ENCODE measurements at places on chromosomes 16 and 17.

DNA sequence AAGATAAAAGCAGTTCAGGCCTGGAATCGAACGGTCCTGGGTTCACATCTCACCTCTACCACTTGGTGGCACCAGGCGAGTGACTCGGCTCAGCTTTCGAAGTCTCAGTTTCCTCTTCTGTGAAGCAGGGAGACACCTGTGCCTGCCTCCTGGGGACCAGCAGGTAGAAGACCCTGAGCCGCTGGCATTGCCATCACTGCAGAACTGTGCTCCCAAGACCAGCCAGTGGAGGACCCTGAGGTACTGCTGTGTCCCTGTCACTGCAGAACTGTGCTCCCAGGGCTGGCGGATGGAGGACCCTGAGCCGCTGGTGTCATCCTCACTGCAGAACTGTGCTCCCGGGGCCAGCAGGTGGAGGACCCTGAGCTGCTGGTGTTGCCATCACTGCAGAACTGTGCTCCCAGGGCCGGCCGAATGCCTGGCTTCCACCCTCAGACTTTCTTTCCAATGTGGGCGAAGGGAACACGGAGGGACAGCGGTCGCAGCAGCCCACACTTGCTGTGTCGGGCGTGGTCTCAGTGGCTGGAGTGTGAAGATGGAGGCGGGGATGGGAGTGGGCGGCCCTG is 8.7 kb upstream of the SLC7A5 start:
- DNase-seq, result no peak

GRCh38 chr17:75998327-75998795 is 2.3 kb upstream of the CDK3 start:
- no peak for DNase-seq

DNA sequence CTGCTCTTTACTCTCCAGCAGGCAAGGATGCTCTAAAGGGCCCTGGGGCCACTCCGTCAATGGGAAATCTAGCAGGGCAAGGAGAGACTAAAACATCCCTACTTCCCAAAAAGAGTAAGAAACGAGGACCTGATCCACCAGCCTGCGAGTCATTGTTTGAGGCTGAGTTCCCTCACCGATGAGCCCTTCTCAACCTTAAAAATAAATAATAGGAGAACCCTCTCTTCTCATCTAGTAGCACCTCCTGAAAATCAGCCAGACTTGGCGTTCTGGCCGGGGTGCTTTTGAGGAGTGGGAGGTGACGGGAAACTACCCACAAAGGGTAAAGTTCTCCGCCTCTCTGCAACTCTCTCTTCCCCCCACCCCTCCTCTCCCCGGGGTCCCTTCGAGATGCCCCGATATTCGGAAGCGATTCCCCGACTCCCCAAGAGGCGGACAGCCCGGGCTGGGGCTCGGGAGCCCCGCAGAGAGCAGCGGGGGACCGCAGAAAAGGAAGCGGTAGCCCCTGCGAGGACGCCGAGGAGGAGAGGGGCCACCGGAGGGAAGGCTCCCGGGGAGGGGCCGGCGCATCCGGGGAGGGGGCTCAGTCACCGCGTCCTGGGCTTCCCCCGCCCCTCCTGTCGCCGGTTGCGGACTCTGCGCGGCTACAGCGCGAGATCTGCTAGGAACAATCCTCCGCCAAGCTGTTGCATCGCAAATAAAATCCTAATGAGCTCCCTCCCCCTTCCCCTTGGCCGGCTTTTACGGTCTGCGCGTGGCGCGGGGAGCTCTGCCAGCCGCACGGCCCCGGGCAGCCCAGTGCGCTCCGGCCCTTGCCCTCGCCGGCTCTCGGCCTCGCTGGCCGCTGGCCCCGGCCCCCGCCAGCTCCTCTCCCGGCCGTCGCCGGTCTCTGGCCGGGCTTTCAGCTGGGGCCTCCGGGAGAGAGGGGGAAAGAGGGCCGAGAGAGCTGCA is 1.3 kb downstream of the HOXB9 start:
- DNase-seq, result no peak

DNA sequence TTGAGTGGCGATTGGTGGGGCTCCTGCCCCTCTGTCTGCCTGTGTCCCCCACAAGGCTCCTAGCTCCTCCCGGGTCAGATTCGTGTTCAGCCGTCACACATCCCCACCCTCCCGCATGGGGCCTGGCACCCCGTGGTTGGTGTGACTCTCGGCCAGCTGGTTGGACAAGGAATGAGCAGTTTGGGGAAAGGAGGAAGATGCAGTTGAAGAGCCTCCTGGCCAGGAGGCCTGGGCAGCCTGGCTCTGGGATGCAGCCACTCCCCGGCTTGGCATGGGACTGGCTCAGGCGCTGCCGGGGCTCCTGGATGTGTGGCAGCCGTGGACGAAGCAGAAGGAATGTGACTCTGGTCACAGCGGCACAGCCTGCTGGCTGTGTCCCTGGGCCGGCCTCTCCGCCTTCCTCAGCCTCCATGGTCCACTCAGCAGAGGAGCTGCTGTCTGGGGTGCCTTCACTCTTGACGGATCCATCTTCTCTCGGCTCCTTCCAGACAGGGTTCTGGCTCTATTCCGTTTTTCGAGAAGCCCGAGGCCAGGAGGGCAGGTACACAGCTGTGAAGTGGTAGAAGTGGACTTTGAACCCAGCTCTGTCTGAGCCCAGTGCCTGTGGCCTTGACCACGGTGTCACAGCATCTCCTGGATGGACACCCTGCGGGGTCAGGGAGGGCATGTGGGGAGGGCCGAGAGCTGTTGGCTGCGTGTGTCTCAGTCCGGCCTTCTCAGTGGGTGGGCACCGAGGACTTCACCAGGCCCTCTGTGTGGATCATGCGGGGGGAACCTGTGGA is 2.1 kb downstream of the TRAF7 start:
- no peak for DNase-seq

- DNase-seq, result no peak
Observed at GRCh38 chr16:65704866-65705265, 583.0 kb upstream of the CDH11 start.

DNA sequence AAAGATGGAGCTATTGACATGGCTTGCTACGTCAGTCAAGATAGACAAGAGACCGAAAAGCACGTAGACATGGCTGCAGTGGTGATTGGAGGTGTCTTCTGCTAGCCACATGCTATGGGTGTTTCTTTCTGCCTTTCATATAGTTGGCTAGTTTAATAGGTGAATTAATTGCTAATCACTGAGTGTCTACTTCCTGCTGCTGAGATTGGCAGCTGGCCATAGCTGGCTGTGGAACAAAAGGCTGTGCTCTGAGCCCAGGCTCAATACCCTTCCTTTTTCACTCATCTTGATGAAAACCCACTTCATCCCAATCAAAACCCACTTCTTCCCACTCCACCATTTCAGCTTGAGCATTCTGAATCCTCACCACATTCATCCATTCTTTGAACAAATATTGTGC is 221.4 kb upstream of the MAF start:
- no peak for DNase-seq

- no peak for DNase-seq
Observed at GRCh38 chr16:79823639-79824038, 223.1 kb upstream of the MAF start.

- DNase-seq, result peak; percentile 69
Observed at GRCh38 chr17:7308625-7309433, 1.4 kb downstream of the EIF5A start.

DNA sequence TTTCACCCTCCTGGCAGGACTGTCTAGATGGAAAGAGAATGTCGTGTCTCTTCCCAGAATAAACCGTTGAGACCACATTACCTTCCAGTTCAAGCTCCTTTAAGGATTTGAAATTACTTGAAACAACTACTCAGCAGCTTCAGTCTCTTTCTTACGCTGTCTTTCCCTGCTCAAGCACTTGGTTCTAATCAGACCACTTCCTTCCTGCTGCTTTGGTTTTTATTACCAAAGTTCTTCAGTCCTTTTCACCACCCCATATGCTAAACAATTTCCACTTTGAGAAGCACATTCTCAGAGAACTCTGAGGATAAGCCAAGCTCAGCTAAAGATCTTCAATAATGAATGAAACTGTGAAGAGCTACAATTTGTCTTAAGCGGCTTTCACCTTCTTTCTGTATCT is 105.4 kb downstream of the STX8 start:
- no peak for DNase-seq

DNA sequence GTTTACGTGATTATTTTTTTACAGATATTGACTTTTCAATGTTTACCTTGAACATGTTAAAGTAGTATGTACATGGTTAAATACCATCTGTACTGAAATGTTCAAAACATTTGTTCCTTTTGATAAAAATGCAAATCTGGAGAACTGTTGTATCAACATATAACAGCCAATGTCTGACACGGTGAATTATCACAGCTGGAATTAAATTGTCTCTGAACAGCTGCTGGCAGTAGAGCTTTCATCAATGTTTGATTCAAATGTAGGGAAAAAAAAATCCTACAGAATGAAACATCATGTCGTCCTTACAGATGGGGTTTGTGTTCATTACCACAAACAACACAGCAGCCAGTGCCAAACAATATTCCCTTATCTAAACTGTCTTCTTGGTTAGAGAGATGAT is 79.9 kb downstream of the TOX3 start:
- no peak for DNase-seq

GRCh38 chr16:87093804-87094555 is 223.2 kb downstream of the C16orf95 start:
- DNase-seq, result no peak

DNA sequence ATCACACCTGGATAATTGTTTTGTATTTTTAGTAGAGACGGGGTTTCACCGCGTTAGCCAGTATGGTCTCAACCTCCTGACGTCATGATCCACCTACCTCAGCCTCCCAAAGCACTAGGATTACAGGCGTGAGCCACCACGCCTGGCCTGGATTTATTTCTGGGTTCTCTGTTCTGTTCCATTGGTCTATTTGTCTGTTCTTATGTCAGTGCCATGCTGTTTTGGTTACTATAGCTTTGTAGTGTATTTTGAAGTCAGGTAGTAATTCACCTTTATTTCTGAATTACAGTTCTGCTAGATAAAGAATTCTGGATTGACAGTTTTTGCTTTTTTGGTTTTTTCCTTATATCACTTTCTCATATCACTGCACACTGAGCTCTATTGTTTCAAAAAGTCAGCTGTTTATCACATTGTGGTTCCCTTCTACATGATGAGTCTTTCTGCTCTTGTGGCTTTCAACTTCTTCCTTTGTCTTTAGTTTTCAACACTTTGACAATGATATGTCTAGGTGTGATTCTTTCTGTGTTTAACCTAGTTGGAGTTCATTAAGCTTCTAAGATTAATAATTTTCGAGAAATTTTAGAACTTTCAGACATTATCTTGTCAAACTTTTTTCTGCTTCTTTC is 98.2 kb downstream of the CA4 start:
- DNase-seq, result no peak

GRCh38 chr17:37827905-37828650 is 83.2 kb upstream of the HNF1B start:
- no peak for DNase-seq

DNA sequence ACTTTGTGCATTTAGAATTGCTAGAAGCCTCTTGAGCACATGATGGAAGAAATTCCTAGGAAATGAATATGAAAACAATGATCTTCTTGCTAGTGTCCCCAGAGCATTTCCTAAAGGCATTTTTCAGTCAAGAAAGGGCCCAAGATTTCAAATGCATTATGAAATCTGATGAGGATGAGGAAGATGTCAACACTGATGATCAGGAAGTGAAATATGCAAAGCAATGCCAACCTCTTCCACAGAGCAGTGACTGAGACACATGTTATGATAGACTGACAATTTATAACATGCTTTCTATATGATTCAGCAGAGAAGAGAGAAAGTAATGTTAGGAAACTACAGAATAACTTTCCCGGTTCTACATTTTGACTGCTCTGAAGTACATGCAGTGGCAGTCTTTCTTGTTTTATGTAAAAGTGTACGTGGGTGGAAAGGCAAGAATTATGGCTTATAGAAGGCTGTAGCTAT is 859.1 kb upstream of the GOT2 start:
- no peak for DNase-seq

DNA sequence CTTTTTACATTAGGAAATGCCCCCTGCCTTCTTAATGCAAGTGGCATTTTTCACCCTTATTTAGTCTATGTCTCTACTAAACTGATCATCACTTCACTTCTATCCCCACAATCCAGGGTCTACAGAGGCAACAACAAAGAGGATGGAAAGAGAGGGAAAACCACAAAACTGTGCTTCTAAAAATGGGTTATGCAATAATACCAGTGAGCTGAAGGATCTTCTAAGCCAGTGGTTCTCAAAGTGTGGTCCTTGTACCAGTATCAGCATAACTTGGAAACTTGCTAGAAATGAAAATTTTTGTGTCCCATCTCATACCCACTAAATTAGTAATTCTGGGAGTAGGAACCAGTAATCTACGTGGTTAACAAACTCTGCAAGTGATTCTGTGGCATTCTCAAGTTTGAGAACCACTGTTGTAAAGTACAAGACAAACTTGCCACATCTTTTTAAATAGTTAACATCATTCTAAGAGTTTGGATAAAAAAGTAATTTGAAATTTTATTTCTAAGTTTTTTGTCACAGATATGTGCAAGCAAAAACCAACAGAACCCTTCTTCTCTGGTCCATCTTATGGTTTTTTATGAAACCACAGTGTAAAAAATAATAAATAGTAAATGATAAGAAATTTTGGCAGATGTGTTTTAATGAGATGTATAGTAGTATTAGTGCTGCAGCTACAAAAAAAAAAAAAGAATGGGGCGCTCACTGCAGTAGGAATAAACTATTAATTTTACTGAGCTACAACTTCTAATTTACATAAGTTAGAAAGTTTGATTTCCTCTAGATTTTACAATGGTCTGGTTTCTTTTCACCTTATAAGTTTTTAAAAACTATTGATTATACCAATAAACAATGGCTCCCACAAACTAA is 16.2 kb downstream of the CDC27 start:
- DNase-seq, result no peak

DNA sequence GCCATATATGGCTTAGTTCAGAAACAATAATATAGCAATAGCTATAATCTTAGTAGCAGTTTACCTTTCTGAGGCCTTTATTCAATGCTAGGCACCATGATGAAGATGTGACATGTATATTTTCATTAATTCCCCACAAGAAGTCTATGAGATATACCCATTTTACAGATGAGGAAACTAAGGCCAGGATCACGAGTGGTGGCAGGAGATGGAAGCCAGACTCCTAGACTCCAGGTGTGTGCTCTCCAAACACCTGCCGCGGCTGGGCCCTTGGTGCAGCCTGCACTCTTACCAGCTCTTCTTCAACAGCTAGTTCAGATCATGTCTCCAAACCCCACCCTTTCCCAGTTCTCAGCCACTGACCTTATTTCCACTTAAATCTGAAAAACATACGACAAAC is 15.2 kb downstream of the NXPH3 start:
- DNase-seq, result no peak

GRCh38 chr16:11202260-11203091 is 53.5 kb downstream of the SOCS1 start:
- DNase-seq, result no peak

GRCh38 chr16:68790130-68790761 is 53.1 kb upstream of the TANGO6 start:
- DNase-seq, result no peak

- no peak for DNase-seq
Observed at GRCh38 chr17:34118564-34118963, 136.5 kb upstream of the CCL2 start.
